Psoas muscle (tissue), 8 donors: ENCODE measurements at places on chromosomes 3 and 15. TPM values are rescaled to one million over a fixed set of nuclear protein-coding genes. Genes with fewer than 3 reads are reported as not detected.

DNA sequence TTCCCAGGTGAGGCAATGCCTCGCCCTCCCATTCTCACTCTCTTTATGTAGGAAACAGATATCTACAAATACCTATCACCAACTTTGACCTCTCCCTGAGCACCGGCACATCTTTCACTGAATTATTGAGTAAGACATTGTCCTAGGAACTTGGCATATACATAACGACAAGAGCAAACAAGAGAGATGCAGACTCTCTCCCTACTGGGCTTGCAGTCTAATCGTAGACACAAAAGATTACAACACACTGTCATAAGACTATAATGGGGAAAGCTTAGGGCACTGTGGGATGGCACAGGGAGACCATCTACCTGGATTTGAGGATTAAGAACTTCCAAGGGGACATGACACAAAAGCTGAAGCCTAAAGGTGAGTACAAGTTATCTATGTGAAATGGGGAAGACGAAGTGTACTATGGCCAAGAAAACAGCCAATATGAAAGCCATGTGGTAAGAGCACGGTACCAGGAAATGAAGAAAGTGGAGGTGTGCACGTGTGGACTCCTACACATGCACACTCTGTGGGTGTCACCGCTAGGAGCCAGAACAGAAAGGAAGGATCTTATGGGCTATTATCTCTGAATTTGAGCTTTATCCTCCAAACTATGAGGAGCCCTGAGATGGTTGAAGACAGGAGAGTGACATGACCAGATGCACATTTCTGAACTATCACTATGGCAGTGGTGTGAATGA is 218.8 kb upstream of the STRIT1 start:
- H3K36me3 ChIP-seq: no peaks in the 10 kb centered on the region
- no peak overlapping the region for H3K27ac ChIP-seq
- H3K4me3 ChIP-seq: no peak overlapping the region
- DNase-seq: no peak
- H3K4me1 ChIP-seq: no peaks in the 10 kb centered on the region

DNA sequence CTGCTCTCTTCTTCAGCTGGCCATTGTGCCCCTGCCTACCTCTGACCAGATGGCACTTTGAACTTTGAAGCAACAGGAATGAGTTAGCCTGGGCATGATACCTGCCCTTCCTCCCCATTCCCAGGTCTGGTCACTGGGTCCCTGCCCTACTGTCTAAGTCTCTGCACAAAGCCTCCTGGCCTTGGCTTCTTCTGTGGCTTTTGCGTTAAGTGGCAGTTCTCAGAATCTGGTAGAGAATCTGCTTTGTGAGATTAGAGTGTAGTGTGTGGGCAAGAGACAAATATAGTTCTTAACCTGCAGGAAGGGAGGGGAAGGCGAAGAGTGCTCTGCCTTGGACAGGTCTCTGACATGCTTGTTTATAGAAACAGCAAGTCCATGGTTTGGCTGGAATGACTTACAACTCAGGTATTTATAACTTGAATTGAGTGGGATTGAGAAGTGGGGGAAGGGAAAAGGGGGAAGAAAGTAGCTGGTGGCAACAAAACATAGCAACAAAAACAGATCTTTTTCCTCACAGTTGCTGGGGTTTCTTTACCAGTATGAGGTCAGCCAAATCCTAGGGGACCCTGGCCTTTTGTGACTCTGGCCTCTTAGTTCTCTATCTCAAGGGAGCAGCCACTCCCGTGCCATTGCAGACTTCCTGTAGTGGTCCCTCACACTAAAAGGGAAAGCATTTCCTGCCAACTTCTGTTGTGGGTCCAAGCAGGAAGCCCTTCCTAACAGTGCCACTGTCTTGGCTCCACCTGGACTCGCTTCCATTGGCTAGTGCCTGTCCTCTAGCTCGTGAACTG is 16.7 kb downstream of the MAPKBP1 start:
- H3K27me3 ChIP-seq: no peaks in the 10 kb centered on the region
- no peak for DNase-seq
- H3K4me1 ChIP-seq: peaks cover 42% of the 10 kb centered on the region
- H3K4me3 ChIP-seq: no peak overlapping the region
- peak overlapping the region; percentile 70 for H3K27ac ChIP-seq

- H3K4me3 ChIP-seq: no peak overlapping the region
- no peak for DNase-seq
- no peaks in the 10 kb centered on the region for H3K36me3 ChIP-seq
- H3K27me3 ChIP-seq: no peaks in the 10 kb centered on the region
Observed at GRCh38 chr3:172687501-172687900, 23.4 kb downstream of the NCEH1 start.

DNA sequence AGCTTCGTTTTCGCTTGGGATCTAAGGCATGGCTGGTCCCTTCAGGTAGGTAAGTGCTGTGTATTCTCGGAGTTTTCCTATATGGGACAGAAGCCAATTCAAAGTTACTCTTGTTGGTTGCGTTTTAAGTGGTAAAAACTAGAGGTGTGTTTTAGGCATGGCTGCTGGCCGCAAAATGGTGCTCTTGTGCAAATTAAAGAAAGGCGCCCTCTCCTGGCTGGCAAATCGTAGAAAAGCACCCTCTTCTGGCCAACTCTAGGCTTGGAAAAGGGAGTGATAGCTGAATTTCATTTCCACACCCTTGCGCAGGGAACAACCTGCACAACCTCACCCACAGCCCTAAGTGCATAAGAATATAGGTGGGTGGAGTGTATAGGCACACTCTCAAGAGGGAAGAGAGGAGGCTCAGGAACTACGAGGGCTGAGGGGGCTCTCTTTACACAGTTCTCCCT is 23.5 kb downstream of the DRD3 start:
- H3K4me3 ChIP-seq: no peak overlapping the region
- no peak overlapping the region for H3K27ac ChIP-seq
- H3K36me3 ChIP-seq: no peaks in the 10 kb centered on the region
- H3K4me1 ChIP-seq: peaks cover 7% of the 10 kb centered on the region

DNA sequence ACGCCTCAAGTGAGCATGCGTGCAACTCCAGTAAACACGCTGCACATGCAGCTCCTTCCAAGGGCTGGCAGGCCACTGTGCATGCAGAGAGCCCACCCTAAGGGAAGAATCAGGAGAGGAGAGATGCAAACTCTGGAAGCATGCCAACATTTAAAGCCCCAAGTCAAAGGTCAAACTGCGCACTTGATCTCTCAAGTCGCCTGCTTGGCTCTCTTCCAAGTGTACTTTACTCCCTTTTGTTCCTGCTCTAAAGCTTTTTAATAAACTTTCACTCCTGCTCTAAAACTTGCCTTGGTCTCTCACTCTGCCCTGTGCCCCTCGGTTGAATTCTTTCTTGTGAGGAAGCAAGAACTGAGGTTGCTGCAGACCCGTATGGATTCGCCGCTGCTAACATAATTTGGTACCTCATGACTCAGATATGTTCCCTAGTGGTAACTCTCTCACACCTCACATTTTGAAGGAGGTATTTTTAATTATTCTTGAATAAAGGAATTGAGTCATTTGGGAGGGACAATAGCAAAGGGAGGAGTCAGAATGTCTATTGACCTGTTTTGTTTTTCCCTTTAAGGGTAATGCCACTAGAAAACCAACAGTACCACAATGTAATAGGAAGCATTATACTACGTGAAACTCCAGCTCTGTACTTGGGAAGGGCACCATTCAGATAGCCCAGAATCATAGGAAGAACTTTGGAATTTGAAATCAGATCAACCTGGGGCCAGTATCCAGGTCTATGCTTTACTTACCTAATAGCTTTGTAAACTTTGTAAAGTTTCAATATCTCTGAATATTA is 19.6 kb upstream of the DGKG start:
- no peak overlapping the region for H3K4me3 ChIP-seq
- no peak overlapping the region for H3K27ac ChIP-seq
- H3K36me3 ChIP-seq: no peaks in the 10 kb centered on the region
- H3K4me1 ChIP-seq: peaks cover 8% of the 10 kb centered on the region
- DNase-seq: no peak

DNA sequence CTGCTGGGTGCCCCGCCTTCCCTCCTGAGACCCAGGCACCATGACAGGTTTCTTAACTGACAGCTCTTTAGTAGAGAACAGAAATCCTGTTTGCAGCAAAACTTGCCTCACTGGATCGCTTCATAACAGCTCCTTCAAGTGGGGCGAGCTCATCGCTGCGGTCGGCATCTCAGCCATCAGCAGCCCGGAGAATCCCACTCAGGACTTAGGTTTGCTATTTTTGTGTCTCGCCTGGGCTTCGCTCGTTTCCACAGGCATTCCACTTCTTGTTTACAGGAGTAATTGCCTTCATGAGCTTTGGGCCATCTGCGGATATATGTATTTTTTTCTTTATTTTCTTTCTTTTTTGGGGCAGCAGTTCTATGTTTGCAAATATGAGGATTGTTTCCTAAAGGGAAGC is 15.7 kb downstream of the KLF13 start:
- DNase-seq: no peak
- H3K4me1 ChIP-seq: peaks cover 86% of the 10 kb centered on the region
- H3K4me3 ChIP-seq: no peak overlapping the region
- peak overlapping the region; percentile 23 for H3K27ac ChIP-seq

DNA sequence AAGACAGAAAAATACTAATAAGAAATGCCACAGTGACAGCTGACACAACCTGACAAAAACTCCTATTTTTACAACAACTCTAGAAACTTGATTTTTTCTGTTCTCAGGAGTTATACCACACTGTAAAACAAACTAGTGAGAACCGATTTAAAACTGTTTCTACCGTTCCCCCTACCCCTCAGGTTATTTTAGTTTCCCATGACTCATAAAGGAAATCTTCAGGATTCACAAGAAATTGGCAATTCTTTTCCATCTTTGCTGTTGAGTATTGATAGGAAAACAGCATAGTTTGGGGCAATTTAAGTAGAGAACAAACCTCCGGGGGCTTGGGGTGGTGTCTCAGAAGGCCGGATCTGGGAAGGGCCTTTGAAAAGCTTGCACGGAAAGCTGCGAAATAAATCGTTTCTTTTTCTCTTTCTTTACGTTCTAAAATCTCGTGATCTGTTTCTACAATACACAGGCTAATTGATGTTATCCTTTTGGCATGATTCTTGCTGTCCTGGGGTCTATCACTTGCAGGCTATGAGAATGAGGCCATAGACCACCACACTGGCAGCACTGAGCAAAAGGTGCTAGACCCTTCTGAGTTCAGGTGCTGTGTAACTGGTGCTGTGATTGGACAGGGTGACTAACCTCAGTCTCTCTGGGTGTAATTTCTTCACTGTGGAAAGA is 89.3 kb downstream of the LPP start:
- peaks cover 46% of the 10 kb centered on the region for H3K4me1 ChIP-seq
- no peak overlapping the region for H3K4me3 ChIP-seq
- no peak for DNase-seq
- H3K36me3 ChIP-seq: no peaks in the 10 kb centered on the region
- peak overlapping the region; percentile 91 for H3K27ac ChIP-seq

DNA sequence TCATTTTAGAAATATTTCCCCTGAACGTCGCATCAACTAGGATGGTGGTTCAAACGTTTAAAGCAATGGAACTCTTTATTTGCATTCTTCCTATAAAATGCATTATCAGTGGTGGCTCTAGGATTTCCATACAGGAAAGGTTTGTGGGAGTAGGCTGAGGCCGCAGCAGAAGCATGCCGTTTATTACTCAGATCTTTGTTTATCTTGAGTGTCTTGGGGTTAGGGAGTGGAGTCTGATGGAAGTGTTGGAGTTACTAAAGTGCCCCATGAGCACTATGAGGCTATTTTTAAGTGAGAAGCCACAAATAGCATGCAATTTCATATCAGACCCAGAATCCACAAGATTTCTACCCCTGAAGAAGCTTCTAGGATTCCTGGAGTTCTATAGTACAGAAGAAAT is 26.2 kb downstream of the ATOSA start:
- no peak for DNase-seq
- no peak overlapping the region for H3K4me3 ChIP-seq
- no peaks in the 10 kb centered on the region for H3K36me3 ChIP-seq
- H3K27ac ChIP-seq: peak overlapping the region; percentile 77
- H3K4me1 ChIP-seq: peaks cover 82% of the 10 kb centered on the region

DNA sequence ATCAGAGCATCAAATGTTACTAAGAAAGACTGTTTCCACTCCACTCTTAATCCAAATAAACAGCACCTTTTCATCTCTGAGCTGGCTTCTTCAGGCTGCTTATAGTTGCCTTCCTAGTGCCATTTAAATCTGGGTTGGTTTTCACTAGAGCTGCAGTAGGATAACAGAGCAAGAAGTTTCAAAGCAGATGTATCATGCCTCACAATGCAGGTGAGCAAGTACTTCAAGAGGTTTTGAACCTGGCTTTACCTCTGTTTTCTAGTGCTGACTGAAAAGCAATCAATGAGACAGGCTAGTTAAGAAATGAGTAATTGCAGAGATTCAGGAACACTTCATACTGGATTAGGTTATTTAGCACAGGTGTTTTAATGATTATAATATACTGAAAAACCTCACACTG is 147.7 kb upstream of the SATB1 start:
- H3K36me3 ChIP-seq: no peaks in the 10 kb centered on the region
- H3K27me3 ChIP-seq: no peaks in the 10 kb centered on the region
- no peak for DNase-seq
- no peak overlapping the region for H3K4me3 ChIP-seq

DNA sequence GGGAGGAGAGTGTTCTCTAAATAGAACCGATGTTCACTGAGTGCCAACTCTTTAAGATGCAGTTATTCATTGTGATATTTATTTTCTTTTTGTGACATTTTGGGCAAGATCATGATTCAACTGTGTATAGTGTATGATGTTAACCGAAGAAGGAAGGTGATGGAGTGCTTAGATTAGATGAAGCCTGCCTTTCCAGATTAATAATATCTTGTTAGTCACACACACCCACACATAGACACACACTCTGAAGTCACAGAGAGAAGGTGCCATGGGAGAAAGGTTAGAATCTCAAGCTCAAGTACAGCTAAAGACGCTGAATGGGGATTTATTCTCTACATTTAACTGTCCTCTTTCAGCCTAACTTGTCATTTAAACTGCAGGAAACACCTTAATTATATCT is 77.0 kb downstream of the SLC9A9 start:
- no peaks in the 10 kb centered on the region for H3K4me1 ChIP-seq
- H3K27me3 ChIP-seq: no peaks in the 10 kb centered on the region
- no peak for DNase-seq
- H3K36me3 ChIP-seq: no peaks in the 10 kb centered on the region
- H3K4me3 ChIP-seq: no peak overlapping the region

DNA sequence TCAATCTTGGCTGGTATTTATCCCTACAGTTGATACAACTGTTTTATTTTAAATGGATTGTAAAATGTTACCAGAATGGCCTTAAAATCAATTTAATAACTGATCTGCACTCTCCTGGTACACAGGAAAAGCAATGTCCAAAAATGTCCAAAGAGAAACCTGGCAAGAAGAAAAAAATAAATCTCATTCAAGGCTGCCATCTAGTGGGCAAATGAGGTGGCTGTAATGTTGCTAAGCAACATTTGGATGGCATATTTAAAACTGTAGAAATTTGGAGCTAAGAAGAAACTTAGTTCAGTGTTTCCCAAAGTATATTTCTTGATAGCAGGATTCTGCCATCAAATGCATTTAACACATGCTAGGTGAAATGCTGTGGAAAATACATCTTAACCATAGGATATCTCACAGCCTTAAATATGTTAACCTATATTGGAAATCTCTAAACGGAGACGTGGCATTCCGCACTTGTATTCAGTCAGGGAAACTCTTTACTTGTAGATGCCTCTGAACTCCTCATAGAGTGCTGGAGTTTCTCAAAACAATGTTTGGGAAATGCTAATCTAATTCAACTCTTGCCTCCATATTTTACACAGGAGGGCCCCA is 216.8 kb downstream of the ERC2 start:
- no peak overlapping the region for H3K4me3 ChIP-seq
- H3K27me3 ChIP-seq: no peaks in the 10 kb centered on the region
- DNase-seq: no peak
- H3K36me3 ChIP-seq: no peaks in the 10 kb centered on the region
- no peaks in the 10 kb centered on the region for H3K4me1 ChIP-seq

SLTM gene
- 32.6 TPM for total RNA-seq

ITPR1 gene
- total RNA-seq: 9.2 TPM

VEPH1 gene
- total RNA-seq: 0.34 TPM

FSIP1 gene
- total RNA-seq: 1.2 TPM

MST1 gene
- total RNA-seq: 6.1 TPM
